ENCODE measurements at places on chromosomes 12 and 14.

- peak; percentile 26 for DNase-seq
Observed at GRCh38 chr12:93990832-93991803, 157.3 kb upstream of the PLXNC1 start.

DNA sequence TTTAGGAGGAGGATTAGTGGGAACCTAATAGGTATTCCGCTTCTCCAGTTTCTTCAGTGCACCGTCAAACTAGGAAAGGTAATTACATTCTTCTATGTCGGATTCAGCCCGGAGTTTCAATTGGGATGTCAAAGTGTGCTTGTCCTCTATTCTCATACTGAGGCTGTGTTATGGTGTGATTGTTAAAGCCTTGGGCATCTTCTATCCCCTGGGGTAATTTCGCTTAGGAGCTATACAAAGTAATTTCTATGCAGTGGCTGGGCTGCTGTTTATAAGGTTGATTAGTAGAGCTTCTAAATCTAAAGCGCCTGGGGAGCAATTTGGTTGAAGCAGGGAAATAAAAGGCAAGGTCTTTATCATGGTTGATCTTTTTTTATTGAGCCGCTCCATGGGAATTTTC is 399.6 kb downstream of the ZFP36L1 start:
- DNase-seq, result no peak

- DNase-seq, result no peak
Observed at GRCh38 chr12:80068173-80068572, 31.2 kb upstream of the OTOGL start.

DNA sequence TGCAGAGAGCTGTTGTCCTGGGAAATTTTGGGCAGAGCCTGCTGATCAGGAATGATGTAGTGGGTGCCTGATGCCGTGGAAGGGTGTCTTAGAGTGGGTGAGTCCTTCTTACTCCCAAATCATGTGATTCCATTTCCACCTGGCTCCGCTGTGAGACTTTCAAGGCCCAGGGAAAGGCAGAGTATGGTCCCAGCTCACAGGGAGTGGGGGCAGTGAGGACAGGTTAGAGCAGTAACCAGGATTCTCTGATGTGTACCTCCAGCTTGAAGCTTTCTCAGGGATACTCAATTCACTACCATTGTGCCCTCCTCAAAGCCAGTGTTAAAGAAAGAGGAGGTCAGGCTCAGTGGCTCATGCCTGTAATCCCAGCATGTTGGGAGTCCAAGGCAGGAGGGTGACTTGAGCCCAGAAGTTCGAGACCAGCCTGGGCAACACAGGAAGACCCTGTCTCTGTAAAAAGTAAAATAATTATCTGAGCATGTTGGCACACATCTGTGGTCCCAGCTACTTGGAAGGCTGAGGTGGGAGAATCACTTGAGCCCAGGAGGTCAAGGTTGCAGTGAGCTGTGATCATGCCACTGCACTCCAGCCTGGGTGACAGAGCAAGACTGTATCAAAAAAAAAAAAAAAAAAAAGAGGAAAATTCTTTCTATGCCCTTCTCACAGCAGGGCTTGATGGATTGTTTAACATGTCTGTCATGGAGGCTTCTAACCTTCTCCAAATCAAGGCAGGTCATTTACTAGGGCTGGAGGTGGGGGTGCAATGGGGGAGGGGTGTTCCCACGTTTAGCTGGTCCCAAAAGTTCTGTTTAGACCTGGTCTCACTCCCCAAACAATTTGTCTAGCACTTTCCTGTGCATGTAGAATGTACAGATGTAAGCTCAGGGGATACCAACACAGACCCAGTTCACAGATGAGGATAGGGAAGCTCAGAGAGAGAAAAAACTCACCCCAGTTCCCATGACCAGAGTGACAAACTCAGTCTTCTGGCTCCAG is 12.5 kb upstream of the IQSEC3 start:
- DNase-seq, result no peak

GRCh38 chr14:59154373-59154772 is 34.1 kb upstream of the DAAM1 start:
- no peak for DNase-seq

DNA sequence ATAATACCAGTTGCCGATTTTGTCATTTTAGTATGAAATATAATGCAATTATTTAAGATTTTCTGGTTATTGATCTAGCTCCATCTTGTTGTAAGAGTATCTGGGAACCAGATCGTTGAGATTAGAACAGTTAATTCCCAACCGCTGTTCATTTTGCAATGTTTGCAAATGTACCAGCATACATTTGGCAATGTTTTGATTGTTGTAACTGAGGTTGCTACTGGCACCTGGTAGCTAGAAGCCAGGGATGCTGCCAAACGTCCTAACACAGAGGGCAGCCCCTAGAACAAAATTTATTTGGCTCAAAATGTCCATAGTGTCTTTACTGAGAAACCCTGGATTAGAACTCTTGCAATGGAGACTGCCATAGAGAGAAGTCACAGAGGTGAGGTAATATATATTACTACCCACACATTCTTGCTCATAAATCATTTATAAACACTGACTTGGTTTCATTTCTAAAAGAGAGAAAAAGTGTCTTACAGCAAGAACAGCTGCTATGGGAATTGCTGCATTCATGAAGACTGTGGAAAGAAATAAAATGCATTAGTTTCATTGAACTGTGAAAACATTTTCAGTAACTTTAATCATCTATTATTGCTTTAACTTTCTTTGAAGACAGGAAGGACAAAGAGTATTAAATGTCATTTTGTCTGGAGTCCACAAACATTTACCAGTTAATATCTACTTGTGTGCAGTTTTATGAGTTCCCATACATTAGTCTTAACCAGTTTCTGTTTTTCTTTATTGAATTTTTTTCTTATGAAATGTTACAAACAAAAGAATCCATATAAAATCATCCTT is 46.2 kb downstream of the ABCC9 start:
- DNase-seq, result no peak

GRCh38 chr14:97275276-97275675 is 478.1 kb downstream of the VRK1 start:
- DNase-seq, result no peak

DNA sequence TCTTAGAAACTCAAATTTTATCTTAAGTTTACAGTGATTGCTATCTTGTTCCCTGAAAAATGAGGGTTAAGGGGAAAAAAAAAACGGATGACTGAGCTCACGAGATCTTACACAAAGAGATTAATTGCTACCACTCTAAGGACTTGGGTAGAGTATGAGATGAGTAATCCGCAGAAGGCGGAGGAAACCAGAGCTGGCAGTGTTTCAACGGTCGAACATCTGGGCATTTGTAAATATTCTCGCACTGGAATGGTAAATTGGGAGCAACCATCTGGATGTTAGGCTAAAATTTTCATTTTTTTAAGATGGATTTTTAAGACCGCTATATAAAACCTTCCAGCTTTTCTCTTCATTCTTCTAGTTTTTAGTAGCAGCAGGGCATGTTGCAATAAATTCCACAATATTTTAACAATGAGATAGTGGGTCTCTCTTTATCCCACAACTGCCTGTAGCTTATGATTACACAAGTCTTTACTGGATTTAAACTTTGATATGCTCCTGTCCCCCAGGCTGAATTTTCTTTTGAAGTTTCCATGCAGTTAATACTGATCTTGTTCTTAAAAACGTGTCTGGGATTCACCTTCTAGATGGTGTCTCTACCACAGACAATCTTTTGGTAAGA is 1324.1 kb downstream of the AACS start:
- DNase-seq, result no peak

DNA sequence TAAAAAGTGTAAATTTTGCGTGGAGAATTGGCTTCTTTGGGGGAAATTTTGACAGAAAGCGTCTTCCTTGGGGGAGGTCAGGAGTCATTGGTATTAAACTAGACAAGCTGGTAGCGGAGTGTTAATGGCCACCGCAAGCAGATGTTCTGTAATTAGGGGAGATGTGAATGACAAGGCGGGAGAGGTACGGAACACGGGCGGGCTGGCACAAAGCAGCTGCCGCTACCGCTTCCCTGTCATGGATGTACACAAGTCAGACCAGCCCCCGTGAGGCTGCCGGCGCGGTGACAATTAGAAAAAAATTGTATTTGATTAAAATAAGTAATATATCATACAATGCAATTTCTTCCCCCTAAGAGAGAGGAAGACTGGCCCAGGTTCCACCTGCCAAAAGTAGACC is 501.6 kb downstream of the VRK1 start:
- no peak for DNase-seq

- no peak for DNase-seq
Observed at GRCh38 chr14:80213602-80214001, 2.3 kb upstream of the DIO2 start.

GRCh38 chr12:52836042-52836466 is 1.9 kb upstream of the KRT79 start:
- no peak for DNase-seq

DNA sequence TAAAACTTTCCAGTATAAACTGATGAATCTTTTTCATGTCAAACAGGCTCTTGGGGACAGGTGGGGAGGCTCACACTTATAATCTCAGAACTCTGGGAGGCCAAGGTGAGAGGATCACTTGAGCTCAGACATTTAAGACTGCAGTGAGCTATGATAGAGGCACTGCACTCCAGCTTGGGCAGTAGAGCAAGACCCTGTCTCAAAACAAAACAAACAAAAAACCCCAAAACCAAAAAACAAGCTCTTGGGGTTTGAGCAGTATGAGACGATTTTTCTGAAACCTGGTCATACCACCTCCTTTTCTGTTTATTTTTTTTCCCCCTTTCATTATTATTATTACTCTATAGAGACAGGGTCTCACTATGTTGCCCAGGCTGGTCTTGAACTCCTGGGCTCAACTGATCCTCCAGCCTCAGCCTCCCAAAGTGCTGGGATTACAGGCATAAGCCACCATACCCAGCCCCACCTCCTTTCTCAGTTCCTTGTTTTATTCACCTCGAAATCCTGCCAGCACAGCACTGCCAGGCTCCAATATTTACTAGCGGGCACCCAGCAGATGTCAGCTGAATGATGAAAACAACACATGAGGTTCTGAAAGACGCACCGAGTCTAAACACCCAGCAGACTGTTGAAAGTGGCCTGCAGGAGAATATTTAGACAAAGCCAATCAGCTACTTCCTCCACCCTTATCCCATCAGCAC is 19.5 kb upstream of the CDK17 start:
- DNase-seq, result no peak

GRCh38 chr12:45281994-45282393 is 66.1 kb downstream of the ANO6 start:
- DNase-seq, result no peak

GRCh38 chr12:10031771-10032175 is 1.3 kb downstream of the CLEC9A start:
- DNase-seq, result no peak

- no peak for DNase-seq
Observed at GRCh38 chr12:2673966-2674810, 120.6 kb upstream of the FKBP4 start.

DNA sequence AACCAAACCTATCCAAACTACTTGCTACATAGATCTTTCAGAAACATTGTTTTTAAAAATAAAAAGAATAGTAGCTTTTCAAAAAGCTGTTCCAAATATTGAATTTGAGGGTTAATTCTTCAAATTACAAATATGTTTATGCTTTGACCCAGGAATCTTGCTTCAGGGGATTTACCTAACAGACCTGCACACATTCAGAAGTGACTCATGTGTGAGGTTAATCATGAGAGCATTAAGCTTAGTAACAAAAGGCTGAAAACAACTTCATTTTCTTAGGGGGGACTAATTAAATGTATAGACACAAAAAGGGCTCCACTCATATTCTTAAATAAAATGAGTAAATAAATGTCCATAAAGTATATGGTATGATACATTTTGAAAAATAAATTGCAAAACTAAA is 672.4 kb upstream of the FLRT2 start:
- DNase-seq, result no peak

- no peak for DNase-seq
Observed at GRCh38 chr14:100653409-100653808, 66.2 kb upstream of the BEGAIN start.

- no peak for DNase-seq
Observed at GRCh38 chr12:26818636-26819035, 14.4 kb downstream of the ITPR2 start.

GRCh38 chr14:37753459-37753858 is 158.0 kb downstream of the TTC6 start:
- DNase-seq, result no peak

- no peak for DNase-seq
Observed at GRCh38 chr12:76874027-76874426, 4.8 kb downstream of the CSRP2 start.

Measured in NCI-H446 treated with DMSO at 0.1 percent for 48 hours (cell line).